ENCODE measurements at places on chromosomes 7 and 10. TPM values are rescaled to one million over a fixed set of nuclear protein-coding genes. Genes with fewer than 3 reads are reported as not detected.

DNA sequence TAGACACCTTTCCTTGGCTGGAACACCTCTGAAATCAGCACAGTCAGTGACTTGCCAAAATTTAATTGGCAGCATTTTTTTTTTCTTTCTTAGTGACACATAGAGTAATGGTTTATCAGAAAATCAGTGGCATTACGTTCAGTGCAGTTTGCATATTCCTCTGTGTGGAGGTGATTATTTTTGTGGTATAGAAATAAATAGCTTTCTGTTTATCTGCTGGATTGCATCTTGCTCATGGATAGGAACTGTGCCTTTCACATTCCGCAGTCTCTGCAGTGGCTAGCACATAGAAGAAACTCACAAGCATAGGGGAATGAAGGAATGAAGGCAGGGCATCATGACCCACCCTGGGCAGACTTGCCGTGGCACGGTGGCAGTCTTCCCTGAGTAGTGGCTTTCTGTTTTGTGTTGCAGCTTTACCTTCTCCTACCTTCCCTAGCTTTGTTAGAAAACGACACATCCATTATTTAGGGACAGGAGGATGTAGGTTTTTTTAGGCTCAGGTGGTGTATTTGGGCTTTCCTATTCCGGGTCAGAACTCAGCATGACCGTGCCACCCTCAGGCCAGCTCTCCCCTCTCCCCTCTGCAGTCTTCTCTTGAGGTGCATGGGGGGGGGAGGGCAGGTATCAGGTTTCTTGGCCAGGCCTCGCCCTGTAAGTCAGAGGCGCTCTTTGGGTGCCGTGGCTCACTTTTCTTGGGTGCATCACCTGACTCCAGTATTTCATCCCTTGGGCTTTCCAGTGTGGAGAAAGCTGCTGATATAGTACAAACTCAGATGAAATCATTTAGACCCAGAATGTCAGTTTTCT is 112.5 kb upstream of the GJD4 start:
- DNase-seq: no peak

GRCh38 chr10:34723750-34724149 is 91.3 kb downstream of the PARD3 start:
- no peak for DNase-seq

DNA sequence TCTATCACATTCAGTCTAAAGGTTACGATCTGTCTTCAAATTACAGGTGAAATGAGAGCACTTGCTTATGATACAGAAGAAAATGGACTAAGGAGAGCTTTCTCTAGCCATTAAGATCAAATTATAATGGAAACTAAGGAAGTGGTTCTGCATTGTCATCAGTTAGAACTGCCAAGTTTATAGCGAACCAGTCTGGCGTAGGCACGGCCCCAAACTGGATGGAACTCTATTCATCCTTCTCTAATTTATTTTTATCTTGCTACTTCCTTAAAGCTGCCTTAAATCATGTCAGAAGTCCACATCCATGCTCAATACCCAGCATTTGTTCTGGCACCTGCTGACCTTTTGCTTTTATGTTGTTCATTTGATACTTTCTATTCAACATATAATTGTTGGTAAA is 63.7 kb upstream of the APBB1IP start:
- no peak for DNase-seq

DNA sequence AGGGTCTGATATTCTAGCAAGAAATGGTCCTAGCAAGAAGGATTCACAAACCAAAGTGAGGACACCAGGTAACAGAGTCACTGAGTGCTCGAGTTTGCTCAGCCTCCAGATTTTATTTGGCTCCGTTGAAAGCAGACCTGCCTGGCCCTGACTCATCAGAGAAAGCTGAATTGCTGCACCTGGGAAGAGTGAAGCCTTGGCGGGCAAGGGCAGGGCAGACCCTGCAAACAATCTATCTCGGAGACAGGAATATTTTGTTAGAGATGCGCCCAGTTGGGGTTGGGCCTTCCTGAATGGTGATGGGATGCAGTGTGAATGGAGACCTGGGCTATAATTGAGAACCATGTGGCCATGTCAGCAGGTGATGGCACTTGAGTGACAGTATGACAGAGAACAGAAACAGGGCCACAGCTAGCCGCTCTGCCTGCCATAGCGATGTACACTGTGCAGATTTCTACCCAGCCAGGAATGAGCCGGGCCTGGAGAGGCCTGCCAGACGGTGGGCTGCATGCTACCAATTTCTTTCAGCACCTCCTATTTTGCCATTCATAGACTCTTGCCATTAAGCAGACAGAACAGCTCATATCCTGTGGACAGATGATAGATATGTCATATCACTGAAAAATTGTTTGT is 744.2 kb downstream of the LRMDA start:
- DNase-seq: no peak

DNA sequence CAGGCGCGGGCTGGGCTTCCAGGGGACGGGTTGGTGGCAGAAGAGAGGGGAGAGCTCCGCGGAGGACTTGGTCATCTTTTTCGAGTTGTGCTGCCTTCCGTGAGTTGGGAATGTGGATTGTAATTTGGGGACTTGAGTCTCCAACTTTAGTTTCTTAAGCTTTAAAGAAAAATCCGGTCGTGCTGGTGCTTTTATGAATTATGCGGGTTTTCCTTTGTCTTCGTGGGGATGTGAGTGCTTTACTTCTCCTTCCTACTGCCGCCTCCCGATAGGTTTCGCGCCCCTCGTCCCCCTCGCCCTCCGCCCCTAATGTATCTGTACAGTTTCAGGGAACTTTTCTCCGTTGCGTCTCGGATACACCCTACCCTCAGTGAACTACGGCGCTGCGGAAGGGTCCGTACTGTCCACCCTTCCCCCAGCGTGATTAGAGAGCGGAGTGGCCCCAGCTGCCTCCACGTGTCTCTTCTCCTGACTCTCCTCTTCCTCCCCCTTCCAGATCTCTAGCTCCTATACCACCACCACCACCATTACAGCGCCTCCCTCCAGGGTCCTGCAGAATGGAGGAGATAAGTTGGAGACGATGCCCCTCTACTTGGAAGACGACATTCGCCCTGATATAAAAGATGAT is 649 bp downstream of the SCD start:
- DNase-seq: no peak

GRCh38 chr7:73978661-73979563 is 49.1 kb upstream of the ELN start:
- DNase-seq: no peak

DNA sequence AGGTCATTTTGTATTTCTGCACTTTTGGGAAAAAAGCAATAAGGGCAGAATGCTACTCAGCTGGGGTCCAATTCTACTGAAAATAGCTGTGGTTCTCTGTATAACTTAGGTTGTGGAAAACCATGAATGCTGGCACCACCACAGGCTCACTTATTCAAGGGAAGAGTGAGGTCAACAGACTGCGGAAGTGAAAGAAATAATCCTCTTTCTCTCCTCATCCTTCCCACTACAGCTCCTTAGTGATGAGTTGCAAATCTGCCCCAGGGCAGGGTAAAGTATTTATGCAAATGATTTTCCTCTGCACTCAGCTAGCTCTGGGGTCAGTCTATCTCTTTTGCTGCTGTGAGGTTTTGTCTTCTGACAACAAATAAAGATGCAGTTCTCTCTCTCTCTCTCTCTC is 74.1 kb upstream of the PTPRZ1 start:
- no peak for DNase-seq

OSBPL3 gene
- 85.4 TPM for total RNA-seq

REEP3 gene
- total RNA-seq: 15.0 TPM

CCDC146 gene
- total RNA-seq: 0.96 TPM
